ENCODE measurements at places on chromosomes 2 and 18.

- no peak for DNase-seq
Measured at GRCh38 chr18:59719544-59720181, 22.4 kb upstream of the CCBE1 start.

DNA sequence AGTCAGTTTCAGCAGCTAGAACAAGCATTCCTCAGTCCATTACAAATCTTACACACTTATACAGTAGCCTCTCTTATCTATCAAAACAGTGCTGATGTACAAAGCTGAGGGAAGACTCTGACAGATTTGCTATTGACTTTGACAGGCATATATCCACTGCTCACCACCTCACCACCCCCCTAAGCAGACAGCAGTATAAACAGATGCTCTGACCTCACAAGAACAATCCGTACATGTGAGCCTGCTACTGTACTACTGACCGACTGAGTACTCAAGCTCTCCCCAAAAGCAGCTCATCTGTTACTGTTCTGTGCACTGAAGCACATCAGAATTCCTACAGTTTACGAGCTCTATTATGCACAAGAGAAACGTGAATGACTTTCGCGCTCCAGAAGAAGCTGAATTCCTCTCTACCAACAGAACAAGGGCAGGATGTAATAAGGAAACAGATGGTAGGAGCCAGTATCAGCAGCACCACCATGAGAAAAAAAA lies 95.6 kb upstream of the PDE1A start:
- no peak for DNase-seq

- DNase-seq: no peak
Measured at GRCh38 chr18:49250816-49251388, 209.5 kb downstream of the DYM start.

DNA sequence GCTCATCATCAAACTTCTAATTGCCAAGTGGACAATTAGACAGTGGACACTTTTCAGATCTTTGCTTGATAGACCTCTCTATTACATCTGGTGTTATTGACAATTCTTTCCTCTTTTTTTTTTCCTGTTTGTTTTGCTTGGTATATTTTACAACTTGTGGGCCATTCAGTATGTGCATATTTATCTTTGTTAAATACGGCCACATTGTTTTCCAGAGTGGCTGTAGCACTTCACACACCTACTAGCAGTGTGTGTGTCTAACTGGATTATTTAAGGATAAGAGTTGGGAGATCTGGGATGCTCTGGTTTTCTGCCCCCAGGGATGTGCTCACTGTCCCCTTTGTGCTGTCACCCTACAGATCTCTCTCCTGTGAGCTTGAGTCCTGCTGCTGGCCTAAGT lies 4.1 kb upstream of the SLC4A5 start:
- no peak for DNase-seq

DNA sequence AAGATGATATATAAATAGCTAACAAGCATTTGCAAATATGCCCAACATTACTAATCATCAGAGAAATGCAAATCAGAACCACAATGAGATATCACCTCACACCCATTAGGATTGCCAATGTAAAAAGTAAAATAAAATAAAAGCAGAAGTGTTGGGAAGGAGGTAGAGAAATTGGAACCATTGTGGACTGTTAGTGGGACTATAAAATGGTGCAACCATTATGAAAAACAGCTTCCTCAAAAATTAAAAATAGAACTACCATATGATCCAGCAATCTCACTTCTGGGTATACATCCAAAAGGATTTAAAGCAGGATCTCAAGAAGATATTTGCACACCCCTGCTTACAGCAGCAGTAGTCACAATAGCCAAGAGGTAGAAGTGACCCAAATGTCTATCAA lies 99.8 kb upstream of the DAPL1 start:
- DNase-seq: no peak

GRCh38 chr2:38427936-38428335 lies 50.9 kb upstream of the ATL2 start:
- no peak for DNase-seq

DNA sequence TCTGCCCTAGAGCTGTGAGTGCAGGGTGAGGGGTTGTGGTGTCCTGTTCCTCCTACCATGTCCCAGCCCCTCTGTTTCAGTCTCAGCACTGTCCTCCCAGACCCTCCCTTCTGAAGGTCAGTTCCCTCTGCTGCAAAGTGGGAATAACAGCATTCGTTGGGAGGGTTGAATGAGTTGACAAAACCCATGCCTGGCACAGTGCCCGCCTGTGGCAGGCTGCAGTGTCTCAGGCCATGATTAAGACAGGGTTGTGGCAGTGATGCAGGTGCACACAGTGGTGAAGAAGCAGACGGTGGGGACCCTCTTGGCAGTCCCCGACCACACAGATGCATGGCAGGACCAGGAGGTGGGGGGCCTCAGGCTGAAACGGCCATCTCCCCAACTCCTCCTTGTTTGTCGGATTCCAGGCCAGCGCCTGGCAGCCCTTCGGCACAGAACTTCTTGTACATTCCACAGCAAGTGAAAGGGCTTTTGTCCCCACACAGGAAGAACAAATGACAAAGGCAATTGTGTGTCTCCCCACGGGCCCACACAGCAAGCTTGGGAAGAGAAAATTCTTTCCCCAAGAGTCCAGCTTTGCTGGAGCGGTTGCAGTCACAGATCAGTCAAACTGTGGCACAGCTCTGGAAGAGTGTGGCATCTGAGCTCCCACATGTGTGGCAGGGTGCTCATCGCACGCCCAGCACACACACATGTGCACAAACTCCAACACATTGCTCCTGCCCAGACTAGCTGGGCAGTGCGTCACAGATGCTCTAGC lies 92.0 kb upstream of the MSH2 start:
- DNase-seq: no peak

DNA sequence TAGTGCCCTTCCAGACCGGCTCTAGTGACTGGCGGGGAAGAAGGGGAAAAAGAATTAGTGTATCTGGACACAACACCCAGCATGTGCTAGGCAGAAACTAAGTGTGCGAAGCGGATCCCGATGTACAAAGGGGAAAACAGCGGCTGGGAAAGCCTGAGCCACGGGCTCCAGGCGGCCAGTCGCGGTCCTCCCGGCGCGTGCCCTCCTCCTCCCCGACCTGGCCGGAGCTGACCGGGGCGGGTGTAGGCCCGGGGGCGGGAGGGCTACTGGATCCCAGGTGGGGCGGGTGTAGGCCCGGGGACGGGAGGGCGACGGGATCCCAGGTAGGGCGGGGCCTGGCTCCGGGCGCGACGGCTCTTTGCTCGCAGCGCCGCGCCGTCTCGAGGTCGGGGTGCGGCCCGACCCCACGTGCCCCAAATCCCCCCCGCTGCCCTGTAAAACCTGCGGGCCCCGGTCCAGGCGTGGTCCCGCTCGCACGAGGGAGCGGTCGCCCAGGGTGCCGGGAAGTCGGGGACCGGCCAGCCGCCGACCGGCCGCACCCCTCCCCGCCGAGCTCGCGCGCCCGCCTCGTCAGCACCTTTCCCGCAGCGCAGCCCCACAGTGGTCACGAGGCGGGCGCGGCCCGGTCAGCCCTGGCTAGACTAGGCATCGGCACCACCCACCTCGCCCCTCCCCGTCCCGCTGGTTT lies 48.8 kb downstream of the C2orf42 start:
- DNase-seq: no peak

All from GM12891 (cell line).